ENCODE measurements at places on chromosomes 3 and 15.

GRCh38 chr3:71513515-71513914 lies 70.0 kb downstream of the FOXP1 start:
- DNase-seq: no peak

DNA sequence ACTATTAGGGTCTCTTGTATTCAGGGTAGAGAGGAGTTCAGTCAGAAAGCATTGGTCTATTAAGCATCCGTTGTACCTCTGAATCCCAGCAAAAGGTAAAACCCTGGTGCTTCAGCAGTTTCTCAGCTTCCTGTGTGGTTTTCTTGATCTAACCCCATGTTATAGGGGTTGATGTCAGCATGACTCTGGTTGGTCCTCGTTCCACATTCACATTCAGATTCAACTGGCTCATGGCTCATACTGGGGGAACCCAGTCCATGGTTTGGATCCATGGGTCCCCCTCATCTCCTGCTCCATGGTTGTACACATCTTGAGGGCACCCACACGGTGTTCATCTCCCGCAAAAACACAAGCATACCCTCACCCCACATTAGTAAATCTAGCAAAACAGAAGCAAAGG lies 47.7 kb upstream of the C2CD4B start:
- no peak for DNase-seq

GRCh38 chr15:65332391-65333147 lies 28.1 kb downstream of the RNU5B-1 start:
- no peak for DNase-seq

- DNase-seq: no peak
These were observed 70.1 kb upstream of the GLCE start for GRCh38 chr15:69090197-69090948.

- no peak for DNase-seq
These were observed 14.7 kb downstream of the FSIP1 start for GRCh38 chr15:39767921-39768320.

DNA sequence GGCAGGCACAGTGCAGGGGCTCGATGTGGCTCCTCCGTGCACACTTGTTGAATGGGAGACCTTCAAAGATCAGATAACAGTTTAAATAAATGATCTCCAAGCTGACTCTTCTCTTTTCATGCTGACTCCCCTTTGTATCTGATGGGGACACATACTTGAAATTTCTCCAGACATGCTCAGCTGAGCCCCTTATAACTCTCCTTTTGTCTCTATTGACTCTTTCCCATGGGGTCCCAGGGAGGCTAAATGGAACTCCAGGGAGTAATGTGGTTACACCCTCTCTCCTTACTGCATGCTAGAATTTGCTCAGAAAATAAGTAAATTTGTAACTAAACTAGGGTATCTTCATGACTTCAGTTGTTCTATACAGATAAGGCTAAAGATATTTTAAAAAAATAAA lies 48.2 kb upstream of the TM4SF4 start:
- no peak for DNase-seq

DNA sequence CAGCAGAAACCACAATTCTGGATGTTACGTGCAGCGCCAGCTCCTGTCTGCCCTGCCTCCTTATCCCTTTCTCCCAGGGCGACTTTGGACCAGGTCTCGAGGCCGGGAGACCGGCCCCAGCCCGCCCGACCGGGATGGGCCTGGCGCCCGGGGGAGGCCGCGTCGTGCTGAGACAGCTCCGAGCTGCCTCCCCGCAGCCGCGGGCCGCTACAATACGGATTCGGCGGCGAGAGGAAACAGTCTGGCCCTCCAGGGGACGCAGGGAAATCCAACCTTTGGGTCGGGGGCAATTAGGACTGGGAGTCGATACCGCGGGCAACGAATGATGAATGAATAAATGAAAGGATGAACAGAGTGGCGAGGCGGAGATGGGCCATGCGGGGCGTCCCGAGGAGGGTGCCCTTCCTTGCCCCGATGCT lies 537 bp downstream of the GRAMD2A start:
- no peak for DNase-seq

DNA sequence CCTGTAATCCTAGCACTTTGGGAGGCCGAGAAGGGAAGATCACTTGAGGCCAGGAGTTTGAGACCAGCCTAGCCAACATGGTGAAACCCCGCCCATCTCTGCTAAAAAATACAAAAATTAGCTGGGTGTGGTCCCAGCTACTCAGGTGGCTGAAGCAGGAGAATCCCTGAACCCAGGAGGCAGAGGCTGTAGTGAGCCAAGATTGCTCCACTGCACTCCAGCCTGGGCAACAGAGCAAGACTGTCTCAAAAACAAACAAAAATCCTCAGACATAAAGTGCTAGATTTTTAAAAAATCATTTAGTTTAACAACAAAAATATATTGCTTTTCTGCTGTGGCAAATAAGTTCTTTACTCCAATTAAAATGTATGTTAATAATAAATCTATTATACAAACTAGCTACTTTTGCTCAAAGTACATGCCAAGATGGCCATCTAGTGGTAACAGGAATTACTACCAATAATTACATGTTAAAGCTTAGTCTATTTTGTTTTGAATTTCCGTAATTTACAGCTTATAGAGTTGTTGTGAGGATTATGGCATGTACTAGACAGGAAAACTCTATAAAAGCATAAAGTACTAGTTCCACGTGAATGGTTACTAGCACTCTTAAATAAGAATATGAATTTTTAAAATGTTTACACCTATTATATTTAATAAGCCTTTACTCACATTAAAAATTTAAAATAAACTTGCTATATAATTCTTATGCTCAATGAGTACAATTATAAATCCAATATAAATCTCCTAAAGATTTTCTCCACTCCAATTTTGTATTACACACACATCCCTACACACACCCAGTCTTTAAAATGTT lies 39.0 kb downstream of the GABPB1 start:
- DNase-seq: no peak

DNA sequence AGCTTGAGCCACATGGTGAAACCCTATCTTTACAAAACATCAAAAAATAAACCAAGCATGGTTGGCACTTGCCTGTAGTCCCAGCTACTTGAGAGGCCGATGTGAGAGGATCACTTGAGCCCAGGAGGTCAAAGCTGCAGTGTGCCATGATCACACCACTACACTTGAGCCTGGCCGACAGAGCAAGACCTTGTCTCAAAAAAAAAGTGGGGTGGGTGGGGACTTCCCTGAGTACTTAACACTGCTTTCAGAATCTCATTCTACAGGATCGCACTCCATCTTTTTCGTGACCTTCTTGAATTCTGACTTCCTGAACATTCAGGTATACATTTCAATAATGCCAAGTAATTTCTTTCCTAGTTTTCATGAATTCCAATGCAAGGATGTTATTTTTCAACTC lies 91.3 kb downstream of the PDE8A start:
- DNase-seq: no peak

GRCh38 chr15:73927003-73927475 lies 777 bp downstream of the LOXL1 start:
- DNase-seq: no peak

DNA sequence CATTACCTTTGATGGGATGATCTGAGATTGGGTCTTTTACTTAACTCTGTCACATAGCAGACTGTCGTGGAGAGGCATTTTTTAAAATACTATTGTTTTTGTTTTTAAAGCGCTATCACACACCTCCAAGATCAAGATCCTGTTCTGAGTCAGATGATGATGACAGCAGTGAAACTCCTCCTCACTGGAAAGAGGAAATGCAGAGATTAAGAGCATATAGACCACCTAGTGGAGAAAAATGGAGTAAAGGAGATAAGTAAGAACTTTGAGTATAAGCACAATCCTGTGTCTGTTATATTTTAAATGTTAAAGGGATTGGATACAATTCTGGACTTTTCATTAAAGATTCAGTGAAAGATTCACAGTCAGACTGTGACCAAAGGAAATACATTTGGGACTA lies 18.4 kb upstream of the ZBTB47 start:
- DNase-seq: no peak

DNA sequence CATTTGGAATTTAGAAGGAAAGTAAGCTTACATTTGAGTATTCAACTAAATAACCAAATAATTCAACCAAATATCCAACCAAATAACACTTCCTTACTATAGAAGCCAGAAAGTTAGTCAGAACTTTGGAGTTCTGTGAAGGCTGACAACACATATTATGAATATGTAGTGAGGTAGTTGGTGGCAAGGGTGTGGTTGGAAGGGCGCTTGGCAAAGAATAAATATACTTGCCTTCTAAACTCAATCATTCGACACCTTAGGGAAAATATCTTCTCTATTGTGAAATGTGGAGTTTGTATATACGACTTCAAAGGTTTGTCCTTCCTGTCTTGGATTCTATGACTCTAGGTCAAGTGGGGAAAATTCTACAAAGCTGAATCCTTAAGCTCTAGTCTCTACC lies 111.7 kb upstream of the OSTN start:
- DNase-seq: no peak

DNA sequence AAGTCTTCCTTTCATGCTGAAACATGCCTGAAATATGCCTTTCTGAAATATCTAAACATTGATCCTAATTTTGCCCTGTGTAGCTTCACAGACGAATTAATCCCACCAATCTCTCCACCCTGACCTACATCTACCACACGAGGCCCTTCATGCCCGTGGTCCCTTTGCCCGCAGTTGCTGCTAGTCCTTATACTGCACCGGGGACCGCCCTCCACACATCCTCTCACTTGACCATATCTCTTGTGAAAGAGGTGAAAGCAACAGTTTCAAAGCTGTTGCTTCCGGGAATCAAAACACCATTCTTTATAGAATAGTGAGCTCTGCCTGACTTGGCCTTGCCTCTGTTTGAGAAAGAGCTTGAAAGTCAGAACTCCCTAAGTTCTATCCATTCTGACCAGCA lies 499.5 kb downstream of the NTRK3 start:
- no peak for DNase-seq

DNA sequence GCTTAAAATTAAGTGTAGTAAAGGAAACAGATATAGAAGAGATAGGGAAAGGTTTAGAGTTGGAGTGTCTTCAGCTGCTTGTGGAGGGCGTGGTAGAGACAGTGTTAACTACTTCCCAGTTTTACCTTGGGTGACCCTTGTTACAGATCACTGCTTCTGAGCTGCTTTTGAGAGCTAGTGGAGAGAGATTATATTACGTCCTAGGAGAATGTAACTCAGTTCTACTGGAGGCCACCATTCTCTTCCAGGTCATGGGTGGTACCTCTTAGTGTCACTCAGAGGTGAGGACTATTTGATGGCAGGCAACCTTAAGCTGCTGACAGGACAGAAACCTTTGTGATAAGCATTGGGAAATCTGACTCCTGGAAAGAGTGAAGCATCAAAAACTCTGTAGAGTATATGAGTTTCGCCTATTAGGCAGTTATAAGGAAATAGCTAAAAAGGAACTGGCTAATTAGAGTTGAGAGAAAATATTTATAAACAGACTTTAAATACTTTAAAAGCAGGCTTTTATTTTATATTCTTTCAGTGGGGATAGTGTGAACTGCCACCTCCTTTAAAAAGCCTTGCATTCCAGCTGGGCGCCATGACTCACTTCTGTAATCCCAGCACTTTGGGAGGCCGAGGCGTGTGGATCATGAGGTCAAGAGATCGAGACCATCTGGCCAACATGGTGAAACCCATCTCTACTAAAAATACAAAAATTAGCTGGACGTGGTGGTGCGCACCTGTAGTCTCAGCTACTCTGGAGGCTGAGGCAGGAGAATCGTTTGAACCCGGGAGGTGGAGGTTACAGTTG lies 106.5 kb downstream of the ZNF609 start:
- DNase-seq: no peak

- no peak for DNase-seq
These were observed 350.1 kb upstream of the PROK2 start for GRCh38 chr3:72134989-72135451.

GRCh38 chr3:112561484-112561733 lies 353 bp downstream of the ATG3 start:
- no peak for DNase-seq

DNA sequence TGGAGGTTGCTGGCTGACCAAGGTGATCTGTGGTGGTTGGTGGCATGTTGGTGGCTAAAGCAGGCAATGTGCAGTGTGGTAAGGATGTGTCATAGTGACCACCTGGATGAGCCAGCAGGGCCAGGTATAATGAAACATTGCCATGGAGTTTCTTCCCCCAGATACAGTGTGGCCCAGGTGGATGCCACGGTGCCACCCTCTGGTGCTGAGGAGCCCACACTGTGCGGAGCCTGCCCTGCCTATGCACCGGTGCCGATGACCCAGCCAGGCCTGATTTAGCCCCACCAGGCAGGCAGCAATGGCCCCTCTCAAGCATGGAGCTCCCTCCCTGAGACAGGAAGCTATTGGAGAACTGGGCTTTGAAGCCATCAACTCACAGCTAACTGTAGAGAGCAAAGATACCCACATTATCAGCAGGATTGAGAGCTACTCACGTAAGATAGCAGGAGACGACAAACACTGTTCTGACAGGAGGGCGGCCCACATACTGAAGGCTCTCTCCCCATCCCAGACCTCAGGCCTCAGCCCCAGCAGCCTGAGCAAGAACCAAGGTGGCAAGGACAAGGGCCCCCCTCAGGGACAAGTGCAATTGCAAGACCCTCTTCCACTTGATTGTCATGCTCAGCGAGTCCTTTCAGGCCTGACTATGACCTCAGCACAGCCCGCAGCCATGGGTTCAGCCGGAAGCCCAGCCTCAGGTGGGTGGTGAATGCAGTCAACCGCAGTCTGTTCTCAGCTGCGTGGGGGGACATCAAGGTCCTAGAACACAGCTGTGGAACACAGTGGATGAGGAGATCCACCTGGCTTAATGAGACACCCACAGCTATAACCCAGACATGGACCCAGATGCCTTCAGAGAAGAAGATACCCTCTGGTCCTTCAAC lies 82.8 kb upstream of the CDV3 start:
- DNase-seq: no peak

GRCh38 chr3:181718987-181719911 lies 7.5 kb downstream of the SOX2 start:
- DNase-seq: no peak

DNA sequence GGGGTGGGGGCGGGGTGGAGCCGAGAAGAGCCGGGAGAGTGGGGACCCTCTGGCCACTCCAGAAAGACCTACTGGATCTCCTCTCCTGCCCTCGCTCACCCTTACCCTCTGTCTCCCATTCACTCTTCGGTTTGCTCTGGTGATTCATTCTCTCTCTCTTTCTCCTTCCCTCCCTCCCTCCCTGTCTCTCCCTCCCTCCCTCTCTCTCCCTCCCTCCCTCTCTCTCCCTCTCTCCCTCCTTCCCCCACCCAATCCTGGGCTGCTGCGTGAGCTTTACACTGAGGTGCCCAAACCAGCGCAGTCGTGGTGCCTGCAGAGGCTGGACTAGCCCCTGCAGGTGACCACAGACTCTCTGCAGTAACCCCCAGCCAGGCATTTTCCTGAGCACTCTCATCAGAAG lies 32.2 kb upstream of the ADAMTS17 start:
- no peak for DNase-seq

- DNase-seq: peak; percentile 89
These were observed 659.9 kb downstream of the SI start for GRCh38 chr3:164418414-164418813.

DNA sequence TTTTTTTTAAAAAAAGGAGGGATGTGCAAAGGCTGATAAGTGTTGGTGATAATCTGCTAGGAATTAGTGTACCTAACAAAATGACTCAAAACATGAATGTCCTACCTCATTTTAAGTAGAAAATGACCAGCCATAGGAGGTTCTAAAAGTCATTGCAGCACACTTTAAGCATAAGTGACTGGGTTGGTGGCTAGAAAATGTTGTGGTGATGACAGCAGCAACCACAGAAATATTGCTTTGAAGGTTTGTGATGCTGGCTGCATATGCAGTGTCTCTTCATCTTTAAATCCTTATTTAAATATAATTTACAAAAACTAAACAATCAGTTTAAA lies 55.2 kb downstream of the CMSS1 start:
- no peak for DNase-seq

- no peak for DNase-seq
These were observed at the start of gene SYNPR for GRCh38 chr3:63278171-63279004. TSS of gene SYNPR (plus strand) at chr3:63278308.

- no peak for DNase-seq
These were observed 36.9 kb downstream of the SH3BP5 start for GRCh38 chr3:15295506-15295905.
